ENCODE measurements at places on chromosomes 5 and 9.

GRCh38 chr5:98663521-98663920, 109.9 kb upstream of the RGMB start:
- DNase-seq = no peak

DNA sequence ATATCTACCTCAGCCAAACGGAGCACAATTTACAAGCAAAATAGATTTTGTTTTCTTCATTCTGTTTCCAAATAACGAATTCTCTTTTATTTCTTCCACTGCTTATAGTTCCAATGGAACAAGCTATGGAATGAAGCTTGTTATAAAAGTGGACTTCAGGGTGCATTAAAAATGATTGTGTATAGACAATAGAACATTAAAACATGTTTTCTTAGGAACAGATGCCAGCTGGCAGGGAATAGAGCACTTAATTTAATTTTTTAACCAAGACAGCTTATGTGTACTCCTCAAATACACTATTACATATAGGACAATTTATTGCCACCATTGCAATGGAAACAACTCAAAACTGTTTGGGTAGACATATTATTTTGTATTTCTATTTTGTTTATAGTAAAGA, 860.1 kb upstream of the TYRP1 start:
- no peak for DNase-seq

DNA sequence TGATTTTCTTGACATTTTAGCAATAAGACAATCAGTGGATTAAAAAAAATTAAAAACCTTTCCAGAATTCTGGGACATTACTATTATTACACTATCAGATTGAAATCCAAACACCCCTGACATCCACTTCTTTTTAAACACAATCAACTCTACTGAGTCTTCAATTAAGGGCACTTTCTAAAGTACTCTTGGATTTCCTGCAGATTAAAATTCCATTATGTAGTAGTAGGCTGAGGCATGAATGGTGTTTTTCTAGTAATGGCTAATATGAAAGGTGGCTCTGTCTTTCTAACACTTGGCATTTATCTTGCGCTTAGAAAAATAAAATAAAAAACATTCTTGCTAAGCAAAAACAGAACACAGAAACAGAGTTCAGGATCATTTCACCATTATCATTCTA, 107.8 kb downstream of the OXCT1 start:
- DNase-seq = no peak

GRCh38 chr9:126838055-126838811, 22.2 kb upstream of the ZBTB34 start:
- no peak for DNase-seq

GRCh38 chr5:177116631-177117373, 16.8 kb upstream of the NSD1 start:
- peak; percentile 66 for DNase-seq

DNA sequence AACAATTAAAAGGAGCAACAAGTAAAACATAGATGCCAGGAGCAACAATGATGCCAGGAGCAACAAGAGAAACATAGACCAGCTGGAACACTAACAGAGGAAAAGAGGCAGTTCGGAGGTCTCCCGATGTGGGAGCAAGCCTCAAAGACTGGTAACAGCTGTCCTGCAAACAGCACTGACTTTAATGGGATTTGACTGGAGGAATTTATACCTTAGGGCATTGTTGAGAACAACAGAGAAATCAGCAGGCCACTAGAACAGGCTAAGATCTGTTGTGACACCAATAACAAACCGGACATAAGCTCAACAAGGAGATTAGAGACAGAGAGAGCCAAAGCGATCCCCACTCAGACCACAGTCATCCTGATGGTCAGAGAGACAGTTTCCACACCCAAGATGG, 11.8 kb upstream of the SYK start:
- DNase-seq = no peak

DNA sequence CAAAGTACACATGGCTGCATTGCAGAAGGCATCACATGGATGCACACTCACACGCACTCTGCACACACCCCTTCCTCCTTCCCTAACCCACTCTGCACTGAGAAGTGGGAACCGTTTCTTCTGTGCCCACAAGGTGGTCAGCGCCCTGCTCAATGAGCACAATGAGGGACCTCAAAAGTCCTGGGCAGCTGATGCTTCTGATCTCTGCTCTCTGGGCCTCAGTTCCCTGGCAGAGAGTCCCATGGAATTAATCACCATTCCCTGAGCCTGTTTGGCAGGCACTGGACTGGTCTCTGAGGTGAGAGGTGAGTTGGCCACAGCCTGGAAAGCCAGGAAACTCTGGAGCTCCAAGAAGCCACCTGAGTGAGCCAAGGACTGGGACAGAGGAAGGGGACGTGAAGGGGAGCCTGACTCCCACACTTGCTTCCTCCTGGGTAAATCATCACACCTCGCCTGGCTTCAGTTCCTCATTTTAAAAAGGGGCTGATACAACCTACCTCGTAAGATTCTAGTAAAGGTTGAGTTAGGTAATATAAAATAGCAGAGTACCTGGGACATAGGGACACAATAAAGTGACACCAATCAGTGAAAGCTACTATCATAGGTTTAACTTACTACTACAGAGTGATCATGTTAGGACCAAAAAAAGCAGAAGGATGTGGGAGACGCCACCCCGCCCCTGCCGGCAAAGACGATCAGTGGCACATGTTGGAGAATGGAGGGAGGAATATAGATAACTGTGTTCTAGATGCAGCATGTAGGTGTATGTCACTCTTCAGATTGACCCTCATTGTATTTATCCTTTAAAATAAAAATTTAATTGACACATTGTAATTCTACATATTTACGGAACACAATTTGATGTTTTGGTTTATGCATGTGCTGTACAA, 21.1 kb upstream of the IGFBPL1 start:
- DNase-seq = no peak

- no peak for DNase-seq
Observed at GRCh38 chr5:173411791-173412555, 83.8 kb upstream of the STC2 start.

GRCh38 chr9:8571643-8572042, 772.1 kb upstream of the DMAC1 start:
- DNase-seq = no peak
